Smooth muscle cell of the coronary artery (primary cell): ENCODE measurements at places on chromosomes 11 and 22. TPM values are rescaled to one million over a fixed set of nuclear protein-coding genes. Genes with fewer than 3 reads are reported as not detected.

Gene LIMK2
- total RNA-seq = 18.1 and 70.4 TPM in 2 replicates

Gene C11orf71
- 6.8 and 8.3 TPM in 2 replicates for total RNA-seq

Gene EWSR1
- 110 and 151 TPM in 2 replicates for total RNA-seq

Gene NKAPD1
- 11.8 and 19.3 TPM in 2 replicates for total RNA-seq

Gene MS4A15
- total RNA-seq = not detected in 2 replicates

Gene KREMEN1
- 0.98 and 8.8 TPM in 2 replicates for total RNA-seq

Gene PAMR1
- total RNA-seq = 30.7 and 1,061 TPM in 2 replicates

Gene TSG101
- 53.7 and 56.7 TPM in 2 replicates for total RNA-seq

Gene NAALADL1
- 13.1 and 25.5 TPM in 2 replicates for total RNA-seq

Gene SLC37A2
- total RNA-seq = 0.30 and 0.35 TPM in 2 replicates

Gene CDCA5
- total RNA-seq = 0.35 and 2.2 TPM in 2 replicates

Gene SHANK2
- 0.30 and 2.2 TPM in 2 replicates for total RNA-seq

Gene ZNF280B
- total RNA-seq = 0.08 and 0.12 TPM in 2 replicates

Gene IGLL1
- total RNA-seq = not detected in 2 replicates

Gene OLFML1
- 0.15 and 53.7 TPM in 2 replicates for total RNA-seq

Gene FAM168A
- 10.2 and 20.4 TPM in 2 replicates for total RNA-seq

Gene BATF2
- total RNA-seq = 0.15 TPM in 1 of 2 replicates, not detected in the other

Gene OR51E1
- not detected in 2 replicates for total RNA-seq

Gene GALNT18
- total RNA-seq = 1.2 and 2.8 TPM in 2 replicates

Gene KDM4D
- 0.23 and 0.60 TPM in 2 replicates for total RNA-seq

Gene CRYBB3
- not detected in 2 replicates for total RNA-seq

Gene BCL2L13
- total RNA-seq = 39.3 and 73.3 TPM in 2 replicates

Gene MRGPRX4
- not detected in 2 replicates for total RNA-seq

Gene MMP3
- total RNA-seq = 0.08 and 76.1 TPM in 2 replicates

Gene CLTCL1
- total RNA-seq = 12.0 and 13.1 TPM in 2 replicates

Gene GRIA4
- total RNA-seq = not detected in 2 replicates

Gene DAGLA
- total RNA-seq = 0.98 and 1.6 TPM in 2 replicates

Gene PNPLA3
- 0.47 and 2.4 TPM in 2 replicates for total RNA-seq

Gene ARHGAP20
- 1.3 and 4.7 TPM in 2 replicates for total RNA-seq

Gene PNPLA5
- not detected in 2 replicates for total RNA-seq

Gene KCNJ11
- not detected in 2 replicates for total RNA-seq

Gene CD6
- total RNA-seq = not detected in 2 replicates

Gene FGF3
- not detected in 2 replicates for total RNA-seq

Gene PLAAT2
- not detected in 2 replicates for total RNA-seq

Gene NCAM1
- total RNA-seq = 0.30 and 0.59 TPM in 2 replicates

Gene COMT
- 288 and 572 TPM in 2 replicates for total RNA-seq

Gene NAALAD2
- 0.08 and 0.35 TPM in 2 replicates for total RNA-seq

Gene B4GAT1
- 23.0 and 36.9 TPM in 2 replicates for total RNA-seq

Gene ACTN3
- under 0.01 and 0.12 TPM in 2 replicates for total RNA-seq

Gene HEPN1
- 0.08 TPM in 1 of 2 replicates, not detected in the other for total RNA-seq

Gene TREH
- 0.08 and 0.12 TPM in 2 replicates for total RNA-seq

Gene FAM83F
- total RNA-seq = under 0.01 TPM in 1 of 2 replicates, not detected in the other

Gene ISX
- not detected in 2 replicates for total RNA-seq

Gene UBQLN3
- total RNA-seq = 0.08 TPM in 1 of 2 replicates, not detected in the other

Gene CHST1
- total RNA-seq = 0.15 and 1.3 TPM in 2 replicates

Gene CCDC73
- total RNA-seq = not detected in 2 replicates

Gene GPR83
- under 0.01 TPM in 1 of 2 replicates, not detected in the other for total RNA-seq

Gene TRIM6
- 2.1 and 3.6 TPM in 2 replicates for total RNA-seq

Gene ANO5
- under 0.01 and 0.30 TPM in 2 replicates for total RNA-seq

Gene DBX1
- total RNA-seq = not detected in 2 replicates

Gene APLNR
- total RNA-seq = 0.35 TPM in 1 of 2 replicates, not detected in the other

Gene RFPL2
- total RNA-seq = not detected in 2 replicates

Gene SMIM38
- total RNA-seq = 0.08 and 0.35 TPM in 2 replicates

Gene IGSF9B
- total RNA-seq = under 0.01 and 2.2 TPM in 2 replicates

Gene BTG4
- total RNA-seq = not detected in 2 replicates

Gene CACNA1I
- under 0.01 TPM in 2 replicates for total RNA-seq

Gene ME3
- total RNA-seq = 41.2 and 55.0 TPM in 2 replicates
